ENCODE measurements at places on chromosomes 4 and X.

DNA sequence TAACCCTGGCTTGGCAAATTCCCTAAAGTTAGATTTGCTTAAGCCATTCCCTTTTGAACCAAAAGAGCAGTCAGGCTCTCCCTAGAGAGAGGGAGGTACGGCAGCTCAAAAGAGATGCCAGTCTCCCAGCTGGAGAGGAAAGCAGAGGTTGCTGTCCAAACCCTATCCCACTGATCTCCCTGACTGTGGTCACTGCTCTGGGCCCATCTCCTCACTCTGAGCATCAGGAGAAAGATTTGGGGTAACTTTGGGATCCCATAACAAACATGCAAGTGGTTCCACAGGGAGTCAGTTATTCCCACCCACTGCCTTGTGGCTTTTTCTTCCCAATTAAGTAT, 17.1 kb downstream of the ACSL1 start:
- DNase-seq: no peak

DNA sequence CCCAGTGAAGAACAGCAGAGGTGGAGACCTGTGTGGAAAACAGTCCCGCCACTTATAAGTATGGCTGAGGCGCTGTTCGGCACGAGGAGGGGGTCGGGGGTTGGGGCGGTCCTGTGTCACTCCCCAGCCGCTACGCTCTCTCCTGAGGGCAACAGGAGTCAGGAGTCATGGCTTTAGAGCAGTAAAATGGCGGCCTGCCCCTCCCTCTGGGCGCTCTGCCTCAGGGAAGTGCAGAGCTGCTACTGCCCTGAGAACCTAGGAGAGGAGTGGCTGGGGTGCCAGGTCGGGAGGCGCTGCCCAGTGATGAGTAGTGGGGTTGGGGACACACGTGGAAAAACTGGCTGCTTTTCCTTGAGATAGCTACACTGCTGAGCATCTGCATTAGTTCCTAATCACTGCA, 551.2 kb upstream of the AMOT start:
- no peak for DNase-seq

DNA sequence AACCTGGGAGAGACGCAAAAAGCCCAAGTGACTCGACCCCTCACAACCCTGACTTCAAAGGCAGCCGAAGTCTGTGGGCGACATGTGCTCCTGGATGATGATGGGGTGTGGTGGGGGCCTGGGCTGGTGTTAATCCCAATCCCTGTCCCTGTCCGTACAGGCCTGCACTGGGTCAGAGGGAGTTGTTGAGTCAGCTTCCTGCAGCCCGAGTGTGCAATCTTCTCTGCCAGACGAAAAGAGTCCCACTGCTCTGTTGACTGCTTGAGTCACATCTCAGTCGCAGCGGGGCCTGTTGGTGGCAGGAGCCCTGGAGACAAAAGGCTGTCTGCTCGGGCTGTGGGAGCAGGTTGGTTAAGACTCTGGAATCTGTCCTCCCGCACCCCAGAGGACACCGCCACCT, 10.3 kb downstream of the FAM3A start:
- no peak for DNase-seq

- no peak for DNase-seq
Observed at GRCh38 chrX:50888884-50889283, 21.7 kb upstream of the BMP15 start.

- DNase-seq: no peak
Observed at GRCh38 chr4:86957215-86957614, 22.4 kb downstream of the AFF1 start.

DNA sequence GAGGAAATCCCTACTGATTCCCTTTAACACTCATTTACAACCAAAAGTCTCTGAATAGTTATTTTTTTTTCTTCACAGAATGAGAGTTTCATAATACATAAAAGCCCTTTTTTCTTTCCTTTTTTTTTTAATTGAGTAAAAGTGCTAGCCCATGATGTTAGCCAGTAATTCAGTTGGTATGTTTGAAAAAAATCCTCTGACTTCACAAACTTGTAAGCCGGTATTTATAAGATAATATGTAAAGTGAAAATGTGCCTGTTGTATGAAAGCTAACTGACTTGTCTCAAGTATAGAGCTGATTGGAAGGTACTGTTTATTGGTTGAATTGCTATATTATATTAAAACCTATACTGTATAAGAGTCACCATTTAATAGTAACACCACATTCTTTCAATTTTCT, 70.2 kb upstream of the NEIL3 start:
- DNase-seq: no peak

GRCh38 chr4:114383721-114384120, 214.9 kb upstream of the UGT8 start:
- DNase-seq: no peak

GRCh38 chr4:100728861-100729260, 211.0 kb upstream of the EMCN start:
- DNase-seq: no peak

GRCh38 chr4:150033901-150034300, 44.3 kb upstream of the DCLK2 start:
- no peak for DNase-seq

GRCh38 chr4:77310931-77311330, 153.9 kb downstream of the CCNG2 start:
- no peak for DNase-seq

- DNase-seq: no peak
Observed at GRCh38 chr4:173235050-173235449, 66.4 kb downstream of the GALNT7 start.

- DNase-seq: no peak
Observed at GRCh38 chr4:184234155-184234554, 16.5 kb upstream of the ENPP6 start.

DNA sequence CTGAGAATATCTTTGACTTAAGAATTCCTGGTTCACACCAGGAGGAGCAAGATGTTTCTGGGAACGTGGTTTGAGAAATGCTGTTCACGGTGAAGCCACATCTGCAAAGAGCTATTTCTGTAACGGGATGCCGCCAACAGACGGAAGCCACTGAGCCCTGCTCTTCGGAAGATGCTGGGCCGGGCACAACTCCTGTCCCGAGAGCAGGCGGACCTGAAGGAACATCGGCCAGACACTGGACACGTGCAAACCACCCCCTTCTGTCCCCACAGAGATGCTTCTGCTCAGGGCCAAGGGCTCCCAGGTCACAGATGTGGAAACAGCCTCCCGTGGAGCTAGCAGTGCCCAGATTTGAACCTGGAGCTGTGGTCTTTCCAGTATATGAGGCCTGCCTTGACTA, 24.3 kb downstream of the HMX1 start:
- no peak for DNase-seq

DNA sequence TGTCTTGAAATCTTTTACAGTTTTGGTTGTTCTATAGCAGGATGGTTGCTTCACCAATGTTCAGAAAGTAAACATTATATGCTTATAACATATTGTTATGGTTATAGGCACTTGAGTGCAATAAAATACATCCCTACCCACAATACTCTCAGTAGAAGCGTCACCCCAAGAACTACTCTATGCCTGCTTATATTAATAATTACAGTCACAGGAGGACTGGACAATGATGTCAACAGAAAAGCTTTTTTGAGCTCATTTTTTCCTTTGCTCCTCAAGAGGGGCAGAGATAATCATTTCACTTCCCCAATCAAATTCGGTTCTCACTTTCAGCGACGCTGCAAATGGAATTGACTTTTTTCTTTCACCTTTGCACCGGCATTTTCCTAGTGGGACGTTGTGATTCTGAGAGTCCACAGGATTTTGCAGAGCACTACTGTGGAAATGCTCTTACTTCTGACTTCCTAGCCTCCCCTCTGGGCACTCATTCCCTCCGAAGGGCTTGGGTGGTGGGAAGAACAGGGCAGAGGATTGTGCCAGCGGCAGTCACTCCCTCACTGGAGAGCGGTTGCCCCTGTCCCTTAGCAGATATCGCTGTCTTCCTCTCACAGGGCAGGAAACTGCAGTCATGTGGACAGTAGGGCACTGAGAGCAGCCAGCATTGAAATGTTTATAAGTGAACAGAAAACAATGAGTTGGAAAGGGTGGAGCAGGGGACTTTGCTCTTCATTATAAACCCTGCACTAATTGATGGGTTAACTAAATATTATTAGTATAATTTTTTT, 24.9 kb upstream of the SGMS2 start:
- DNase-seq: no peak

DNA sequence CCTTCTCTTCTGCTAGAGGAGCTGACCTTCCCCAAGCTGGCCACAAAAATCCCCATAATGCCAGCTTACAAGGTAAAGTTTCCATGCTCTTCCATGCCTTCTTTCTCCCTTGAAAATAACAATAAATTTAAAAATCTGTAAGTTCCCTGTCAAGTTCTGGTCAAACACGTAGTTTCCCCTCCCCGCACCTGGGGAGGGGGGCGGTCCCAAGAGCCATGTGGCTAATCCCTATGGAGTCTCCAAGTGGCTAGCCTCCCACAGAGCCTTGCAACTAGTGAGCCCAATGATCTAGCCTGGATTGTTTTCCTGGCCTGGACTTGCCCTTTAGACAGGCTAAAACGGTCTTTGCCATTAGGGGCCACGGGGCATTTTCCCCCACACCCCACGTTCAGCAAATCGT, 2.1 kb upstream of the NRK start:
- no peak for DNase-seq

- DNase-seq: no peak
Observed at GRCh38 chr4:39066371-39066770, 4.3 kb downstream of the KLHL5 start.

- DNase-seq: no peak
Observed at GRCh38 chr4:149896432-149896831, 80.8 kb upstream of the IQCM start.

- DNase-seq: no peak
Observed at GRCh38 chr4:137905930-137906329, 336.2 kb downstream of the SLC7A11 start.

DNA sequence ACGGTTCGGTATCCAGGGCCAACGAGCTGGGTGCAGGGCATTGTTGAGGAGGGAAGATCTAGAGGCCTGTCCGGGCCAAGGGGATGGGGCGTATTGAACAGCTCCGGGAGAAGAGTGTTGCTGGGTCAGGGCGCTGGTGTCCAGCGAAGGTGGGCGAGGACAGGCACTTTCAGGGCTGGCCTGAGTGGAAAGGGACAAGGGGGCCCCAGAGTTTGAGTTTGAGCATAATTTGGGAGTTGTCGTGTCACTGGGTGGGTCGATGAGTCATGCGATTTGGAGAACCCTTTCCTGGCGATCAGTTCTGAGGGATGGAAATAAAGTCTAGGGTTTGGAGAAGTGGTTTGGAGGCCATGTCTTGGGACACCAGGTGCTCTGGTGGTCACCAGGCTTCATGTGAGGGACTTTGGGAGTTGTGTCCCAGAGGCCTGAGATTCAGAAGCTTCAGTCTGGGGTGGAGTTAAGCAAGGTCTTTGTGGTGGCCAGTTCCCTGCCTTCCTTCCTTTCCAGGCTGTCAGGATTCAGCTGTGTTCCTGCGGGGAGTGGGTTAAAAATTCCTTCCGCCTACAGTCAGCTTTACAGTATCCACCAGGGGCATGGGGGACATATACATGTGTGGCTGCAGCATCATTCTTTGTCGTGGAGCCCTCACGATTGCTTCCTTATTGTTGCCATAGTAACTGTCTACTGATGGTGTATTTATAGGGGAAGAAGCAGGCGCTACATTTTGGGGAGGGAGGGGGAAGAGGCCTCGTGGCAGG, 504 bp downstream of the PRRG3 start:
- DNase-seq: no peak

DNA sequence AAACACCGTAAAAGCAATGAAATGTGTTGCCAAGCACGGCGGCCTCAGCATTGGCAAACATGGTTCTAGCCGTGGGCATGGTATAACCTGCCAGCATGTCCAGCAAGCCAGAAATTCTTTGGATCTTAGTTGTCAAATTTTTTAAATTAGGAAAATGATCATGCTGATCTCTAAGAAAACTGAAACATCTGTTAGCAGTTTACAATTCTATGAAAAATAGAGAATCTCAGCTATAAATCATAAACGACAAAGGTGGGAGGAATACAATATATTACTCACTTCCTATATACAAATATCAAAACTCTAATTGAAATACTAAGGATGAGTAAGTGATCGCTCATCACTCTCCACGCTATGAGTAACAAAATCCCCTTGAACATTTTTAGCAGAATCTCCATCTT, 130.3 kb downstream of the ADGRA3 start:
- no peak for DNase-seq

DNA sequence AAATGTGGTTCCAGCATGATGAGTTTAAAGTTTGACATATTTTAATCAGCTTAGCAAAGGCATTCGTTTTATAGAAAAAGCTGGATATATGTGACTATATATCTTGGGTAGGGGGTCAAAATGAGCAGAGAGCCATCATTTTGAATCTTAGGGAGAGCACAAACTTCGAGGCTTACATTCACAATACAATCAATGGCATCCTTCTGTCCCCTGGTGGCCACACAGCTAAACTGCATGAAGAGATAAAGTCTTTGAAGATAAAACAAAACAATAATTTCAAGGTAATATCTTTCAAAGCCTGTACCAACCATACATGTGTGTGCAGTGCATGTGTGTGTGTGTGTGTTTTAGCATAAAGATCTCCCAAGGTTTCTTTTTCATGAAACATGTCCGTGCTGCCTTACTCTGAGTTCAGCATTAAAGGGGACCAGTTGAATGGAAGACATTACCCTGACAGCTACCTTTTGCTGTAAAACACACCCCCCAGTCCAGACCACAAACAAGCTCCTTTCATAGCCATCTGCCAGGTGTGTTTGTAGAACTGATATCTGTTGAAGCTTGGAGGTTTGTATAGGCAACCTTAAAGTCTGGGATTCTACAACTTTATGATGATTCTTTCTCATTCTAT, 22.0 kb downstream of the DYNLT3 start:
- DNase-seq: no peak

- DNase-seq: no peak
Observed at GRCh38 chrX:134764202-134764785, 106.0 kb upstream of the PLAC1 start.

DNA sequence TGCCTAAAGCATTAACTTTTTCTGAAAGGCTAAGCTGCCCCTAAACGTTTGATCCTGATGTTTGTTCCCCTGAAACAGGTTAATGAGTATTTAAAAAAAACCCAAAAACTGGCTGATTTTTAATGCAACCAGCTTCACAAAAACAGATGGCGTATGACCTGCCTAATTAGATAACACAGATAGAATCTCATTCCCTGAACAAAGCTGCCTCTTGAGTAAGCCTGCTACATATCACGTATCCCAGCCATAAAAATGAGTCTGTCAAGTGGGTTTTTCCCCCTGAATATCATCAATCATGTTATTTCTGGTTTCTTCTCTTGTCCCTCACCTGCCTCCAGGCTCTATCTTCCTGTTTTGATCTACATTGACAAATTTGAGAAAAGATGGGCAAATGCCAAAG, 154.2 kb upstream of the FAM9B start:
- DNase-seq: no peak

DNA sequence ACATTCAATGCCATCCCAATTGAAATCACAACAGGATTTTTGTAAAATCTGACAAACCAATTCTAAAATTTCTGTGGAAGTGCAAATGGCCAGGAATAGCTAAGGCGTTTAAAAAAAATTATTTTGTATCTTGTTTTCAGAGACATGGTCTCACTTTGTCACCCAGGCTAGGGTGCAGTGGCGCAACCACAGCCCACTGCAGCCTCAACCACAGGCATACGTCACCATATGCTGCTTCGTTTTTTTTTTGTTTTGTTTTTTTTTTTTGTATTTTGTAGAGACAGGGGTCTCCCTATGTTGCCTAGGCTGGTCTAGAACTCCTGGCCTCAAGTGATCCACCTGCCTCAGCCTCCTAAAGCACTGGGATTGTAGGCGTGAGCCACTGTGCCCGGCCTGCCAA, 24.5 kb downstream of the ZNF41 start:
- no peak for DNase-seq
